Colonic mucosa (tissue), 4 donors: ENCODE measurements at places on chromosomes 3 and 15. TPM values are rescaled to one million over a fixed set of nuclear protein-coding genes. Genes with fewer than 3 reads are reported as not detected.

DNA sequence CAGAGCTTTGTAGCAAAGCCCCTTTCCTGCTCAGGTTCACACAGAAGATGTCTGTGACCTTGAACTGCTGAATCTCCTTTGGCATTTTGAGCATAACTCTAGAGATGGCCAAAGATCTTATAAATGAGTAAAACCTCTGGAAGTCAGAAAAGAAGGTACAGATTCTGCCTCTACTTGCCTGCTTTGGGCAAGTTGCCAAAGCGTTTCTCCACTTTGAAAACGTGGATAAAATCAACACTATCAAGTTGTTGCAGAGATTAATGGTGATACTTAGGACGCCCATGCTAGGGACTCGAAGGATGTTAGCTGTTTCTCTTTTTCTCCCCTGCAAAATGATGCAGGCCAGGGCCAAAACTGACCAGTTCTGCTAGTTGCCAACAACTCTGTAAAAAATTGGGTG, 68.0 kb upstream of the CMTM7 start:
- no peak for DNase-seq

- DNase-seq: no peak
Observed at GRCh38 chr15:74882528-74882927, 7.3 kb upstream of the MPI start.

- DNase-seq: no peak
Observed at GRCh38 chr3:64368257-64369020, 143.2 kb upstream of the PRICKLE2 start.

- DNase-seq: peak; percentile 60
Observed at GRCh38 chr3:124467980-124468902, 262.0 kb upstream of the UMPS start.

GRCh38 chr15:85404918-85405866, 24.8 kb downstream of the AKAP13 start:
- no peak for DNase-seq

GRCh38 chr15:38796589-38796988, 232.0 kb upstream of the RASGRP1 start:
- no peak for DNase-seq

TRIM42 gene
- total RNA-seq: not detected

FSTL1 gene
- total RNA-seq: 20.4 TPM

CHAC1 gene
- total RNA-seq: 20.9 TPM

ACAD9 gene
- 32.0 TPM for total RNA-seq

TRAT1 gene
- 0.69 TPM for total RNA-seq

CIB2 gene
- 6.8 TPM for total RNA-seq
